ENCODE measurements at places on chromosomes 12 and 14. TPM values are rescaled to one million over a fixed set of nuclear protein-coding genes. Genes with fewer than 3 reads are reported as not detected.

The SIX6 gene
- total RNA-seq, result not detected

- H3K36me3 ChIP-seq, result no peaks in the 10 kb centered on the region
- H3K4me1 ChIP-seq, result no peaks in the 10 kb centered on the region
- DNase-seq, result peak; percentile 87
- H3K27me3 ChIP-seq, result peaks cover 12% of the 10 kb centered on the region
- H3K4me3 ChIP-seq, result peak within 1 kb of the TSS; percentile 88
Measured at GRCh38 chr14:67532998-67533753, at the start of gene PLEKHH1. Gene PLEKHH1 (plus strand): TSS chr14:67533290. CDS start chr14:67541868, 8,578 bp downstream.

DNA sequence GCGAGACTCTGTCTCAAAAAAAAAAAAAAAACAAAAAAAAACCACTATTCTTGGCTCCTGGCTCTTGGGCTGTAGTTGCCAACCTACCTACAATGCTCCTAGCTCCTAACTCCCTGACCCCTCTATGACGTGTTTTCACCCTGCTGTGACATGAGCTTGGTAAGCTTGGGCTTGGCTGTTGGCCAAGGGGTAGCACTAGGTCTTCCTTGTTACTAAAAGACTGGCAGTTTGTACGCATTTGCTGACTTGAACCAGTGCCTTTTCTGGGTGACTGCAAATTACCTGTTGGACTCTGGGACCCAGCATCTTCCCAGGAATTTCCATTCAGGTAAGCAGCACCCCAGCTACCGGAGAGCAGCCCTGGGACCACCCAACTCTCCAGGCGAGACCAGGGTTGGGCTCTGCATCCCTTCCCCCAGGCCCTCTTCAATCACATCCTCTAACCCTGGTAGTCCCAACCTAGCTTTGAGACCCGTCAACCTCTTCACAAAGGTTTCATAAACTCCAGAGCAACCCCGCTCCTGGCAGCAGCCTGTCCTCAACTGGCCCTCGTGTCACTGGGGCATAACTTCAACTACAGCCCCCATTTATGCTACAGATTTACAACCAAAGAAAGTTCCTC is 8.3 kb downstream of the CDK2AP1 start:
- no peaks in the 10 kb centered on the region for H3K27me3 ChIP-seq
- H3K4me1 ChIP-seq, result no peaks in the 10 kb centered on the region
- no peak overlapping the region for H3K4me3 ChIP-seq
- H3K36me3 ChIP-seq, result peaks cover 45% of the 10 kb centered on the region

The PELI2 gene
- 12.3 TPM for total RNA-seq

The PPP1R36 gene
- total RNA-seq, result not detected

The ZC3H14 gene
- 70.1 TPM for total RNA-seq

The CCDC175 gene
- total RNA-seq, result not detected

The NTF3 gene
- total RNA-seq, result 4.8 TPM

The RTN1 gene
- total RNA-seq, result not detected

DNA sequence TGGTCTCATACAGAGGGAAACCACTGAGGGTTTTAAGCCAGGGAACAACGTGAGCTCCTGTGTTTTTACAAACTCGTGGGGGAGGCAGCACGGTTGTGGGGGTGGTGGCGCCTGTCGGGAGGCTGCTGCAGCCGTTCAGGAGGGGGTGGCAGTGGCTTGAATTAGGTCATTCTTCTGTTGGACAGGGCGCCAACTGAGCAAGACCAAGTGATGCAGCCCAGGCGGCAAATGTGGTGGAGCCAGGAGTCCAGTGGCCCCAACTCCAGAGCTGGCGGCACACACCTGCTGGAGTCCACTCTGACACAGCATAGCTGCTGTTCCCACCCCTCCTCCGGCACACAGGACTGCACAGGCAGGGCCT is 27.8 kb downstream of the FBRSL1 start:
- no peaks in the 10 kb centered on the region for H3K4me1 ChIP-seq
- H3K36me3 ChIP-seq, result no peaks in the 10 kb centered on the region
- H3K27ac ChIP-seq, result no peak overlapping the region

- H3K36me3 ChIP-seq, result no peaks in the 10 kb centered on the region
- no peak for DNase-seq
- H3K4me3 ChIP-seq, result no peak overlapping the region
- peaks cover 12% of the 10 kb centered on the region for H3K27me3 ChIP-seq
- no peak overlapping the region for H3K27ac ChIP-seq
Measured at GRCh38 chr12:43653917-43654316, 101.9 kb upstream of the ADAMTS20 start.

The MYL2 gene
- total RNA-seq, result not detected

The LTA4H gene
- total RNA-seq, result 62.9 TPM

GRCh38 chr12:93626160-93626559 is 51.0 kb upstream of the CRADD start:
- no peaks in the 10 kb centered on the region for H3K36me3 ChIP-seq
- no peak overlapping the region for H3K27ac ChIP-seq
- no peak for DNase-seq

- no peak overlapping the region for H3K4me3 ChIP-seq
- no peaks in the 10 kb centered on the region for H3K27me3 ChIP-seq
- DNase-seq, result peak; percentile 79
- peaks cover 12% of the 10 kb centered on the region for H3K4me1 ChIP-seq
- H3K36me3 ChIP-seq, result no peaks in the 10 kb centered on the region
- no peak overlapping the region for H3K27ac ChIP-seq
Measured at GRCh38 chr12:57124261-57124877, 3.9 kb upstream of the LRP1 start.

The NTS gene
- not detected for total RNA-seq

DNA sequence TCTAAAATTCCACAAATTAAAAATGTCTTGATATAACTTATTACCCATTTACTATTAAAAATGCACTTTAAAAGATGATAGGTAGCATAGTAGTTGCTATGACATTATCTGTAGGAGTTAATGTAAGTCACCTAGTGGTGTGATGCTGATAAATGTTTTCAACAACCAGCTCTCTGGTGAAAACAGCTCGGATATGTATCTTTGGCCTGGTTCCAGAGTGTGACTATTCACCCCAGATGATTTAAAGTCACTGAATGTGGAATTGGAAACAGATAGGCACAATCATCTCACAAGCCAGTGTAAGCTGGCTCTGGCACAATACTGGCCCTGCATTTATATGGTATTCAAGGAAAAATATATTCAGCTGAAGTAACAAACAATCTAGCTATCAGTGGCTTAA is 9.2 kb upstream of the CCDC196 start:
- H3K36me3 ChIP-seq, result no peaks in the 10 kb centered on the region
- no peaks in the 10 kb centered on the region for H3K27me3 ChIP-seq
- no peak overlapping the region for H3K4me3 ChIP-seq
- no peak overlapping the region for H3K27ac ChIP-seq
- no peaks in the 10 kb centered on the region for H3K4me1 ChIP-seq

DNA sequence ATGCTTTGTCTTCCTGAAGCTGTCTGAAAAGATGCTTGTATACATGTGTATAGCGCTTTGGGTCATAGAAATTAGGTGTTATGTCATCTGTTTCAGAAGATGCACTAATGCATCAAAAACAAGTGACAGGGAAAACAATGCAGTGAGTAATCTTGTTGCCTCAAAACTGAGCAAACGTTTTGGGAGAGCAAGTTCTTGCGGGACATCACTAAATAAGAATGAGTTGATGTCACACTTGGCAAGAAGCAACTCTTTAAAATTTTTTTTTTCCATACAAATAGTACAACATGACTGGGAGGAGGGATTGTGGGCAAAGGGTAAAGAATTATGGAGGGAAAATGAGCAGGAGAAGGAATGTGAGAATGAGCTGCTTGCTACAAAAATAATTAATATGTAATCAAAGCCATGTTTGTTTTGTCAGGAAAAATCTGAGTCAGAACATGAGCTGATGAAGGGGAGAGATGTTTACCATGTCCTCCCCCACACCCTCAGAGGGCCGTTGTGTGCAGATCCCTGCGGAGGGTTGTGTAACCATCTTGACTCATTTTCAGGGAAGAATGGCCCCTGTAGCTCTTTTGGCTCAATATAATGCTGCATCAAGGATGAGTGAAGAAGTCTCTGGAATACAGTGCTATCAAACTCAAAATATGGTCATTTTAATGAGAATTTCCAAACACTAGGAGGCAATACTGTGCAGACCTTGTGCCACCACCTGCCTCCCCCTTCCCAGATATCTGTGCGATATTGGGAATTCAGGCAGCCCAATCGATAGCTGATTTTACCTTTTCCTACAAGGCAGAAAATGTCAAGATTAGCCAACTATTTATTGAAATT is 41.4 kb downstream of the BORCS5 start:
- no peaks in the 10 kb centered on the region for H3K36me3 ChIP-seq
- peak; percentile 98 for DNase-seq
- peak overlapping the region; percentile 71 for H3K27ac ChIP-seq
- H3K27me3 ChIP-seq, result no peaks in the 10 kb centered on the region

GRCh38 chr14:50676814-50677516 is 8.9 kb upstream of the SAV1 start:
- H3K4me1 ChIP-seq, result peaks cover 36% of the 10 kb centered on the region
- DNase-seq, result no peak
- H3K27me3 ChIP-seq, result no peaks in the 10 kb centered on the region
- peak overlapping the region; percentile 53 for H3K4me3 ChIP-seq
- H3K36me3 ChIP-seq, result no peaks in the 10 kb centered on the region

DNA sequence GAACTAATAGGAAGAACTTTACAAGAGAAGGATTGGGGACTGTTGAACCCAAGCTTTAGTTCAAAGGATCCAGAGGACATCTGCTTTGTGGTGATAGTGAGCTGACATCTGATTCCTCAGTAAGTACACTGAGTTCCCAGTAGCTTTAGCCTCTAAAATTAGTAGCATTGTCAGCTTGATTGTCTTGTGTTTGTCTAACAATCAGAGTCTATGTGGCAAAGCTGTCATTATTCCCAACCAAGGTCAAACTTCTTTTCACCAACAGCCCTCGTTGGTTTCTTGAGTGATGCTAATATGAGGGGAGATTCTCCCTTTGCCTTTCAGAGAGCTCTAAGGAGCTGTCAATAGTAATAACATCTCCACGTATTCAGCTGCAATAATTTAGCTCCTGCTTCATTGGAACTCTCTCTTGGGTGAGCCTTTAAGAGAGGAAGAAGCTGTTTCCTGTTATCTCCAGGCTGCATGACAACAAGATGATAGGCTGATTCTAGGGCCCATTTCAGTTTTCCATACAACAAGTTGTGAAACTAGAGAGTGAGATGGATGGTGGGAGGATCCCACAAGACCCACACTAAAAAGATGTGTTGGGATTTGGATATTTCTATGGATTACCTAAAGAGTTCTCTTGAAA is 46.7 kb downstream of the TGFB3 start:
- H3K27me3 ChIP-seq, result no peaks in the 10 kb centered on the region
- H3K27ac ChIP-seq, result no peak overlapping the region
- H3K4me1 ChIP-seq, result no peaks in the 10 kb centered on the region
- no peak for DNase-seq
- no peak overlapping the region for H3K4me3 ChIP-seq

DNA sequence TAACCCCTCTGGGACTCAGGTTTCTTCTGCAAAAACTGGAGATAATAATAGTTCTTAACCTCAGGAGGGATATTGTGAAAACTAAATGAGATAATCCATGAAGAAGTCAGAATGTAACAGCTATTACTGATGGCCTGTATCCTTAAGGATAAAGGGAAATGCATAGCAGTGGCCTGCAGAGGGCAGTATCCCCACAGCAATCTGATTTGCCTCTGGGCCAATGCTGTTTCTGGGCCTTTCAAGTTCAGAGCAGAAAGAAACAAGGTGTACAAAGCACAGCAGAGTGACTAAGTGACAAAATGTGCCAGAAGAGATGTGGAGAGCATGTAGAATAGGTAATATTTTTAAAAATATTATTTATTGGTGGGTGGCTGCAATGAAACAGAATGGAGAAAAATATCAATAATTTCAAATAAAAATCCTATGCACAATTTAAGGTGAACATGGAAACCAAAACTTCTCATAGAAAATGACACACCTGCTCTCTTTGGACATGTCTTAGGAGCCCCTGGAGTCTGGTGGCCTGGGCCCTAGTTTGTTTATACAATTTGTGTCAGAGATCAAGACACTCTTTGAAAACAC is 90.3 kb downstream of the C12orf75 start:
- H3K4me3 ChIP-seq, result no peak overlapping the region
- peaks cover 39% of the 10 kb centered on the region for H3K4me1 ChIP-seq
- H3K27ac ChIP-seq, result no peak overlapping the region

DNA sequence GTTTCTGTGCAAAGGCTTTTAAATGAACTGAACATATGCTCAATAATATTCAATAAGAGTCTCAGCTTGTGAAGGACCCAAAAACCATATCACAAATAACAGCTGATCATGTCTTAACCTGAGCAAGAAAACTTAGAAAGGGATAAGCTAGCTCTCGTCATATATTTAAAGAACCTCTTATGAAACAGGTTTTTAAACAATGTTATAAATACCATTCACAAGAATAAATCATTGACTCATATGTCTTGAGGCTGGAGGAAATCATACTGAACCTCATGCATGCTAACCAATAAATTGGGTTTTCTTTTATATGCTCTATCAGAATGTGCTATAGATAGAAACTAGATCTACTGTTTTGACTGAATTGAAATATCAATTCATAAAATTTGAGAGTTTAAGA is 426.9 kb downstream of the NOVA1 start:
- H3K27ac ChIP-seq, result no peak overlapping the region
- no peak for DNase-seq
- H3K27me3 ChIP-seq, result peaks cover 3% of the 10 kb centered on the region
- H3K4me3 ChIP-seq, result no peak overlapping the region

DNA sequence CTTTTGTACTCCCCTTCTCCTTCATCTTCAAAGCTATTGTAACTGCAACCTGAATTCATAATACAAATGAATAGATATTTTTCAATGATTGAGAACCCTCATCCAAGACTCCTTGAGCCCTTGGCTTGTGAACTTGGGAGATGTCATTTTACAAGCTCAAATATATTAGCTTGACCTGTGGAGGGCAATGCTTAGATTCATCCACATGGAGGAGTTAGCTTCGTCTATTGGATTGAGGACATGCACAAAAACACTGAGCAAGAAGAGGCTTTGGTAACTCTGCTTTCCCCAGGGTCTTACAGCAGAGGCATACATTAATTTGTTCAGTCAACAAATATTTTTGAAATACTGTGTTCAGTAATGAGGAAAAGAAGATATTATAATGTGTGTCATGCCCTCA is 101.1 kb downstream of the OTOGL start:
- no peaks in the 10 kb centered on the region for H3K4me1 ChIP-seq
- no peak overlapping the region for H3K4me3 ChIP-seq
- H3K27me3 ChIP-seq, result no peaks in the 10 kb centered on the region
- no peaks in the 10 kb centered on the region for H3K36me3 ChIP-seq

GRCh38 chr14:71267691-71268090 is 360.4 kb downstream of the PCNX1 start:
- H3K36me3 ChIP-seq, result no peaks in the 10 kb centered on the region
- H3K27me3 ChIP-seq, result no peaks in the 10 kb centered on the region
- H3K27ac ChIP-seq, result peak overlapping the region; percentile 37
- peaks cover 13% of the 10 kb centered on the region for H3K4me1 ChIP-seq
- peak overlapping the region; percentile 29 for H3K4me3 ChIP-seq

DNA sequence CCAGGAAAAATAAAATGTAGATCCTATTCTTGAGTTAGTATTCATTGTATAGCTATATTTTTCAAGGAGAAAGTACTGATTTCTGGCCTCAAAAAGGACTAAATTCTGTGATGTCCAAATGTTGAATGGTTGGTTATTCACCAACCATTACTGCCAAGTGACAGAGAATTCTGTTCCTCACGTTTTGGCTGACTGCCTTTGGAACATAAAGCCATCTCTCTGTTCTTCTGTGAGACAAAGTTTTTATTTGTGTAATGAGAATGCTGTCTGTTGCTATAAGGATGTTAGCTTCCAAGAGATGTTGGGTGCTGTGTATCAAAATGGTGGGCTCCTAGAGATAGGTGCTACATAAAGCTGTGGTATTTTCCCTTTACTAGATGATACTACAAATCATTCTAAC is 9.3 kb downstream of the ZNF410 start:
- H3K4me1 ChIP-seq, result peaks cover 7% of the 10 kb centered on the region
- DNase-seq, result no peak
- H3K27me3 ChIP-seq, result no peaks in the 10 kb centered on the region
